T-helper 1 cell treated with Interleukin-12 subunit alpha and Interleukin-12 subunit beta and Interleukin-4 antibody, amounts not matched to agents 30 ng/mL and 1 ng/mL, for 36 hours (primary cell): ENCODE measurements at places on chromosomes 12 and 14. TPM values are rescaled to one million over a fixed set of nuclear protein-coding genes. Genes with fewer than 3 reads are reported as not detected.

Gene C12orf54
- not detected in 2 replicates for total RNA-seq

Gene RPL36AL
- total RNA-seq, result 228 and 234 TPM in 2 replicates

Gene RNU4-1
- 2,820 and 2,977 TPM in 2 replicates for total RNA-seq

Gene OAS2
- total RNA-seq, result 213 and 215 TPM in 2 replicates

Gene SLC39A5
- total RNA-seq, result 1.1 and 1.9 TPM in 2 replicates

Gene GLI1
- 0.51 and 0.76 TPM in 2 replicates for total RNA-seq

Gene NANOG
- total RNA-seq, result not detected in 2 replicates

Gene OR5AU1
- not detected in 2 replicates for total RNA-seq

Gene ABCB9
- 4.9 and 7.1 TPM in 2 replicates for total RNA-seq

Gene FGF6
- not detected in 2 replicates for total RNA-seq

Gene PLEKHD1
- 0.12 and 0.20 TPM in 2 replicates for total RNA-seq

Gene ST8SIA1
- 0.86 and 0.95 TPM in 2 replicates for total RNA-seq

Gene AQP6
- not detected in 2 replicates for total RNA-seq

Gene GRIP1
- total RNA-seq, result not detected in 2 replicates

Gene PLEKHH1
- total RNA-seq, result 0.71 and 1.1 TPM in 2 replicates

Gene SCNN1A
- total RNA-seq, result 0.07 TPM in 1 of 2 replicates, not detected in the other

Gene GTF2H3
- total RNA-seq, result 43.7 and 50.5 TPM in 2 replicates

Gene ACVR1B
- 4.7 and 6.3 TPM in 2 replicates for total RNA-seq

Gene RFX4
- not detected in 2 replicates for total RNA-seq

Gene LRRC43
- 0.29 TPM in 1 of 2 replicates, not detected in the other for total RNA-seq

Gene GPX2
- total RNA-seq, result not detected in 2 replicates

Gene ADCY6
- total RNA-seq, result 0.22 and 0.32 TPM in 2 replicates

Gene RNASE1
- not detected in 2 replicates for total RNA-seq

Gene SOCS2
- total RNA-seq, result 51.2 and 52.2 TPM in 2 replicates

Gene SRRM4
- total RNA-seq, result not detected in 2 replicates
